ENCODE measurements at places on chromosomes 3 and 15. TPM values are rescaled to one million over a fixed set of nuclear protein-coding genes. Genes with fewer than 3 reads are reported as not detected.

NTRK3 gene
- polyA plus RNA-seq, result not detected

ANKDD1A gene
- 0.96 TPM for polyA plus RNA-seq

EID1 gene
- polyA plus RNA-seq, result 120 TPM

CD86 gene
- 2.9 TPM for polyA plus RNA-seq

WDR6 gene
- 77.4 TPM for polyA plus RNA-seq

TLR9 gene
- polyA plus RNA-seq, result not detected

GRCh38 chr3:153209596-153209995 is 47.6 kb downstream of the RAP2B start:
- DNase-seq, result no peak

- no peak for DNase-seq
Observed at GRCh38 chr15:81914734-81915256, 131.0 kb downstream of the MEX3B start.

DNA sequence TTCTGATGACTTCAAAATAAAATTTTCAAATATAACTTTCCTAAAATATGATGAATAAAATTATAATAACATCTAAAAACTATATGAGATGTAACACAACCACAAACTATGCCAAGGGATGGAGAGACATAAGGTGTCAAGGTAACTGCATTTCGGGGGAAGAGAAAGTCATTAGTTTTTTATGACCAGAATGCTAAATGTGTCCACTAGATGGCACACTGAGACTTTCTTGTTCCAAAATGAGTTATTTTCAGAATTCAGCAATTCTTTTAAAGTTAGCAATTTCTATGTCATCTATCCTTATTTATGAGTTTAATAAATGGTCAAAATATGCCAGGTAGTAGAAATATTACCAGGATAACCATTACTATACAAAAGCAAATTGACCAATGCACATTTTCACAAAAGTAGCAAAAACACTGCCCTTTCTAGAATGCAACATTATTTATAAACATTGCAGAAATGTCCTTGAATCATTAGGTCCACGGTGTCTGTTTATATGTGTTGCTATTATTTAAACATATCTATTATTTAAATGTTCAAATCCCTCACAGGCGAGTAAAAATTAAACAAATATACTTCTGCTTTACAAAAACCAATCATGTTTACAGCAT is 374.2 kb downstream of the PLCL2 start:
- DNase-seq, result no peak

DNA sequence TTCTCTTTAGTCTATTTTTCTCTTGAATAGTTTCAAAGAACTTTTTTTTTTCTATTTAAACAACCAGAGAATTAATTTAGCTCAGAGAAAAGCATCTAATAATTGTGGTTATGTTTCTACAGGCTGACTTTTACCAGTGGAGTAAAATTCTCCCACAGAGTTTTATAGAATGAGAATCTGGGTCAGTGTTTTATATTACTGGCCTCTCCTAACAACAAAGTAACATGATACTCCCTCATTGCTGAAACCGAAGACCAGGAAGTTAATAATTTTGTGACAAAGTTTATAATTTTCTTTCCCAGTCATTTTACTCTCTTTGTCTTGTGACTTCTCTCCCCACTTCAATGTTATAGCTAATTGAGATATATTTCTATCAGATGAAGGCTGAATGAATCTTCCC is 946.9 kb downstream of the EPHA3 start:
- DNase-seq, result no peak

- DNase-seq, result no peak
Observed at GRCh38 chr3:53231532-53232511, 24.0 kb downstream of the TKT start.

DNA sequence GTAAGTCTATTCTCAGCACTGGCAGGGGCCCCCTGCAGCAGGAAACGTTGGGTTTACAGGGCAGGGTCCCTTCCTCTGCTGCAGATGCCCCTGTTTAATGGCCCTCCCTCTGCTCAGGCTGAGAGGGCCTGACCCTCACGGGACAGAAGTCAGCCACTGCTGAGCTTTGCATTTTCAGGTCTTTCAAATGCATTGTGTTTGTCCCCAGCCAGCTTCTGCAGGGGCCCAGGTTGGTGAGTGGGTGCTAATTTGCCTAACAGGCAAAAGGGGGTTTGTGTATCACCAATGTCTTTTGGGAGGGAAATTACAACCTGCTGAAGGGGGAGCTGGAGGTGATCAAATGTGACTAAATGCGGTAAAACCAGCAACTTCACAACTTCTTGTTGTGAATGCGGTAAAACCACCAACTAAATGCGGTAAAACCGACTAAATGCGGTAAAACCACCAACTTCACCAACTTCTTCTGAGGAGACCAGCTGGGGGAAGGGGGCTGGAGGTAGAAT is 44.8 kb upstream of the UBE2E1 start:
- no peak for DNase-seq

GRCh38 chr3:18951333-18951732 is 197.0 kb upstream of the KCNH8 start:
- DNase-seq, result no peak

- no peak for DNase-seq
Observed at GRCh38 chr15:68572921-68573320, 5.9 kb upstream of the CORO2B start.

GRCh38 chr3:73555076-73555475 is 69.7 kb downstream of the PDZRN3 start:
- DNase-seq, result no peak

DNA sequence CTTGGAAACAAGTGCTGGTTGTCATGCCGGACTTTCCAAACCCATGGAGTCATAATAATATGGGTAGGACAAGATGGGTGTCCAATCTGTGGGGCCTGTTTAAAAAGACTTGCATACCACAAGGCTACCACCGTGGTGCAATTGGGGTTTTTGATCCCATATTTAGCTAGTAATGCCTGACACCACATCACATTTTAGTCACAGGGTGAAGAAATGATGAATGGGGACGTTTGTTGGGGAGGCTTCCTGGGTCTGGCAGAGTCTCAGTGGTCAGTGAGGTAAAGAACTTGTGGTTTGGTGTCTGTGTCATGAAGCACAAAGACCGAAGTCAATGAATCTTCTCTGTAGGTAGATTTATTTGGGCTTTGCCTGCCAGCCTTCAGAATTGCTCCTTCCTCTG is 31.0 kb downstream of the P3H2 start:
- DNase-seq, result no peak

GRCh38 chr15:36671017-36671416 is 91.6 kb downstream of the CDIN1 start:
- no peak for DNase-seq

GRCh38 chr3:126817781-126818180 is 113.7 kb downstream of the CHCHD6 start:
- no peak for DNase-seq

GRCh38 chr3:170203457-170203856 is 18.8 kb upstream of the PRKCI start:
- no peak for DNase-seq

- DNase-seq, result no peak
Observed at GRCh38 chr3:52374173-52374572, 58.1 kb downstream of the DNAH1 start.

DNA sequence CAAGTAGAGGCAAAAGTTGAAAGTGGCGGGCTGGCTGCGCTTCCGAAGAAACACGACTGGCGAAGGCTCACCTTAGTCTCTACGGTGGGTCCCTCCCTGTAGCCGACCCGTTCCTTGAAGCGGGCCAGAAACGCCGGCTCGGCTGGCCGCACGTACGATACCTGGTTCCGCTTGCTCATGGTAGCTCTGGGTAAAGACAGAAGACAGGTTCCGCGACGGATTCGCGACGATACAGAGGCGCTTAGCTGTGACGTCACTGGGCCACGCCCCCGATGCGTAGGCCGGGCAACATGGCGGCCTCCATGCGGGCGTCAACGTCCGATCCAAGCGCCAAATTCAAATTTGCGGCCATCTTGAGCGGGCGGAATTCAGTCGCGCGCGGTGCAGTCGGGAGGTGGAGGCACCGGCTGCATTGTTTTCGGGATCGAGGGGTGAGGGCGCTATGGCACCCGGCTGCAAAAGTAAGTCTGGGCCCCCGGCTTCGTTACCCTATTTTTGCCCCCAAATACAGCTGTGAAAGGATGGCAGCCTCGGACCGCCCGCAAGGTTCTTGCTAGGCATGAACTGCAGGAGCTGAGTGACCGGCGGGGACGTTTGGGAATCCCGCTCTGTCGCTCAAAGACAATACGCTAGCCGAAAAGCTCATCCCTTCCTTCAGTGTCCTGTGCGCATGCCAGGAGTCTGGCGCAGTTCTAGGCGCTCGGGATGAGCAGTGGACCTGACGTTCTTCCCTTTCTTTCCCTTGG is at the start of the genes KIAA1143 and KIF15:
KIAA1143 (minus strand) TSS at position 196 of the 746 bp plus-strand sequence; CDS start at position 179, 17 bp downstream.
KIF15 (plus strand) TSS at position 371 of the 746 bp plus-strand sequence; CDS start at position 443, 72 bp downstream.
- DNase-seq, result peak; percentile 52

DNA sequence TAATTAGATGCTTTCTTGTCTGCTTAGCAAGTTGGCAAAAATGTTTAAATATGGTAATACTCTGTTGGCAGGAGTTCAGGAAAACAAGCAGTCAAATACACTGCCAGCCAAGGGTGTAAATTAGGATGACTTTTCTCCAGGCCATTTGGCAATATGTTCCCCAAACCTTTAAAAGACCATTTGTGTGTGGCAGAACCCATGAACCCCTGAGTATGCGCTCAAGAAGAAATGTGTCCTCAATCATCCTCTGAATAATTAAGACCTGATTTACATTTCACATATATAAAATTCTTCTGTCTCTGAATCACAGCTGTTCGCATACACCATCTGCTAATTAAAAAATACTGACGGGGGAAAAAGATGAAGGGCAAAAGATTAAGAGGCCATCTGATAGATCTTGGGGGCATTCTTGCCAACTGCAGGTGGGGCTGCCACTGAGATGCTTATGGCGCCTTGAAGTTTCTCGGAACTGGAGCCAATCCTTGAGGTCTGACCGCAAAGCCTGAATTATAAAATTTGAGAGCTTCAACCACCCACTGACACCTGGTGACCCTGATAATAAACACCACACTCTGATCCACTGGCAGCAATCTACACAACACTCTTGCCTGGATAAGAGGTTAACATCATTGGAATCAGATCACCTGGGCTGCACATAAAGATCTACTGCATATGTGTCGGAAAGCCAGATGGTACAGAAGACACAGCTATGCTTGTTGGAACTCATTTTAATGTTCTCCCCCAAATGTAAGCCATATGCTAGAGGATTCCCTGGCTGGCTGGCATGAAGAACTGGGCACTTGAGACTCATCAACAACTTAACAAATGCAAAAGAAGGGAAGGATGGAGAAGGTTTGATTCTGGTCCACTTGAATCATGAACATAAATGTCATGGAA is 190.6 kb downstream of the OSBPL10 start:
- no peak for DNase-seq

DNA sequence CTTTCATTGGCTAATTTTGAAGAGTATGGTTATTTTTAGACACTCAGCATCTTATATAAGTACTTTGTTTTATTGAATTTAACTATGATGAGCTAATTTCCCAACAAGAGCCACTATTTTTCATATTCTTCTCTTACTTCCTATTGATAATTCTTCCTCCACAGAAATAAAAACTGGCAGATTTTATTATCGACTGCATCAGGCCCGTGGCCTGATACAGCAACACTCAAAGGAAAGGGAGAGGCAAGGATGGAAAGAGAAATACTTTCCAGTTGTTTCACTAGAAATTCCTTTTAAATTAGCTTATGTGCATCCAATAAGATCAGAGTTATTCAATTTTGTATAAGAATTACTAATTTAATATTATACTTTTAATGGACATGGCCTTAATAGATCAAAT is 886.3 kb downstream of the ROBO1 start:
- no peak for DNase-seq

- no peak for DNase-seq
Observed at GRCh38 chr3:24503616-24504113, 9.0 kb upstream of the THRB start.

DNA sequence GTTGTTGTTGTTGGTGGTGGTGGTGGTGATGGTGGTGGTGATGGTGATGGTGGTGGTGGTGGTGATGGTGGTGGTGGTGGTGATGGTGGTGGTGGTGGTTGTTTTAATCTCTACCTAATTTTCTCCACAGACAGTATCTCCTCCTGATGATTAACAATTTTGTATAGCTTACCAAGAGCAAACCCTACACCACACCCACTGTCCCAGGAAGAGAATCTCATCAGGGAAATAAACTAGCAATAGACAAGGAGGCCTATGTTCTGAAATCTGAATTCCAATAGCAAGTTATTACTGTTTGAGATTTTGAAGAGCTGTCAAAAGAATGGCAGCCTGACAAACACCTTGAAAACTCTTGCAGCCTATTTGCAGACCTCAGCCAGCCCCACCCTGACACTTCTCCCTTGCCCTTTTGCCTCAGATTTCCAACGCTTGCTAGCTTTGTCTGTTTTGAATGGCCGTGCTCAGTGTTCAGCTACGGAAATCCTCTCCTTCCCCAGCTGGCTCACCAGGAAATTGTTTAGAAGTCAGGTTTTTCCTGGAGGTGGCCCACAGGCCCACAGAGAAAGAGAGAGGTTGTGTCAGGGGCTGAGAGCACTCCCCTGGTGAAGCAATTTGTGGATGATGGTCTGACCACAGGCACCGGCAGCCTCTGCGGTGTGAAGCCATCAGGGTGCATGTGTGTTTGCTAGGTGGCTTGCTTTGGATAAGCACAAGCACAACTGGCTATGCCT is 101.6 kb downstream of the MAGI1 start:
- no peak for DNase-seq
